Frontal cortex (tissue), 4 donors: ENCODE measurements at places on chromosomes 4 and X.
A peak's percentile ranks its signal among the peaks of the same experiment; 100 is the strongest.

GRCh38 chr4:22607382-22607781 is 85.4 kb upstream of the GBA3 start:
- DNase-seq = no peak

GRCh38 chr4:139076016-139076744 is 60.6 kb downstream of the NOCT start:
- DNase-seq = no peak

DNA sequence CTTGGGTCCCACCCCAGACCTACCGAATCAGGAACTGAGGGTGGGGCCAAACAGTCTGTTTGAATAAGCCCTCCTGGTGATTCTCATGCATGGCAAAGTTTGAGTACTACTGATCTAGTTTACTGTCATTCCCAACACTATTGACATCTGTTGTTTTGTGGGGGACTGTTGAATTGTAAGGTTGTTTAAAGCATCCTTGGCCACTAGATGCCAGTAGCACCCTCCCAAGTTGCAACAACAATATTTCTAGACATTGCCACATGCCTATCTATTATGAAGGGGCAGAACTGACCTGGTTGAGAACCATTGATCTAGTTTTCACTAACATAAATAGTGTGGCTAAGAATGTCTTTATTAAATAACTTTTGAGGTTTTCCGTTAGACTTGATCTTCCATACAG is 15.1 kb downstream of the TAF9B start:
- no peak for DNase-seq

DNA sequence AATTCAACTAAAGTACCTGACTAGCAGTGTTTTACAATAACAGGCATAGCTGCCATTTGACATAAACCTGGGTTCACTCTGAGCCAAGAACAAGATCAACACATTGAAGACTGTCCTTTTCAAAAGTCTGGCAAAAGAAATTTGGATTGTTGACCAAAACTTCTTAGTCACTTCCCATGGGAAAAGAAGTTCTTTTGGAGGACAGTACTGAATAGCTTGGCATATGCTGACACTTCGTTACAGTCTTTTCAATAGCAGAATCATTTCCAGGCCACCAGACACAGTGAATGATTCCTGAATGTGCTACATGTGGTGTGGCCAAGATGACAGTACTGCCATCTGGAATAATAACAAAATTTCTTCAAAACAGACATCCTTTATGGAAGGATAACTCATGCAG is 560.3 kb downstream of the GRID2 start:
- no peak for DNase-seq

- no peak for DNase-seq
These were observed 73.6 kb upstream of the DHX15 start for GRCh38 chr4:24657768-24658617.

DNA sequence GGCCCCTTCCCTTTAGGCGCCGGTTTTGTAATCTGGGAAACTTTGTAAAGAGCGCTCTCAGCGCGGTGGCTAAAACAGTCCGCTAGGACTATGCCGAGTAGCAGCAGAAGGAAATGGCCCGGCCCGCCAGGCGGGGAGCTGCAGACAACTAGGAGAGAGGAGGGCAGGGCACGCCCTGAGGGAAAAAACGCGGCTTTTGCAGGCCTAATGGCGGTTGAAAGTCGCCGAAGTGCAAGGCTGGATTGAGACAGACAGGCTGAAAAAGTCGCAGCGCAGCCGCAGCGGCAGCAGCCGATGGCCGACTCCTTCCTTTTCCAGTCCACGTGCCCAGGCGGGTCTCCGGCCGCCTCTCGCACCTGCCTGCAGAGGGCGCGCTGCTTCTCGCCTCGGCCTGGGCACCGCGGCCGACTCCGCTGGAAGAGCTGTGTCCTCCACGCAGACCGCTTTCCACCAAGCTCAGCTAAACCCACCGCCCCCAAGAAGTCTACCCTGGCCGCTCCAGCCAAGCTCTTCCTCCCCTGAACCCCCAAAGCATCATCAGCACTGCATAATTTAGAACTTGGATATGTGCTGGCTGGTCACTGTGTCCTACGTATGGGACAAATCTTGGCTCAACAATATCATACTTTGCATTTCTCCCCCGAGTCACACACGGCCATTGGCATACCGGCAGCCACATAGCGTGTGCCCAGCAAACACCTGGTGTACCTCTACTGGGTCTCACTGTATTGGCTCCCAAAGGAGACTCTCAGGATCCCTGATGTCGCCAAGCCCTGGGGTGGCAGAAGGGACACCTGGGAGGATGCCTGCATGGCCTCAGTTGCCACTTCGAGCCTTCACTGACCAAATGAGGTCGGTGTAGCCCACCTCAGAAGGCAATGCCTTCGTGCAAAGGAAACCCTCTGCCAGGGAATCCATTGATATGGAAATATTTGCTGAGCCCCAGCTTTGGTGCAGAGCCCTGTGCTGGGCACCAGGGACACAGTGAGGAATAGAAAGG is 14.5 kb downstream of the SLC25A5 start:
- DNase-seq = no peak

DNA sequence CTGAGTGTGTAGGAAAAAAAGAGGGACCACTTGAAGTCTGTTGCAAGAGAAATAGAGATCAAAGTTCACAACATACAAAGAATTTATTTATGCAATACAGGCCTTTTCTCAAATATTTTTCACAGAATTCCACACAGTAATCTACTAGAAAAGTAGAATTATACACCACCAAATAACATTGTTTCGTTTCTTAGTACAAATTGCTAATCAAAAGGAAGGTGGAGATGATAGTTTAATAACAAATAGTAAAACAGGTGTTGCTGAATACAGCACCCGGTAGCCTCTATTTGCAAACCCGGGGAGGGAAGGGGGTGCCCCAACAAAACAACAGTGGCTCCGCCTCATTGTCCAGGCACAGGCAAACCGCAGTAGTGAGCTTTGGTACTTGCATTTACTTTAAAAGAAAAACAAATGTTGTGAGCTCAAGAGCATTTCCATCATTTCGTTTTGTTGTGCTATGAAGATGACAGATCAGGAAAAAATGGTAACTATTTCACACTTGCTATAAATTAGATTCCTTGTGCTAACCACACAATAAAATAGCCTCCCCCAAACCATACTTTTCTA is 186.4 kb downstream of the DCLK2 start:
- DNase-seq = no peak

- peak; percentile 19 for DNase-seq
These were observed 180.7 kb downstream of the GASK1B start for GRCh38 chr4:157992038-157992705.

- DNase-seq = no peak
These were observed 161.4 kb upstream of the MAD2L1 start for GRCh38 chr4:120228086-120228485.

DNA sequence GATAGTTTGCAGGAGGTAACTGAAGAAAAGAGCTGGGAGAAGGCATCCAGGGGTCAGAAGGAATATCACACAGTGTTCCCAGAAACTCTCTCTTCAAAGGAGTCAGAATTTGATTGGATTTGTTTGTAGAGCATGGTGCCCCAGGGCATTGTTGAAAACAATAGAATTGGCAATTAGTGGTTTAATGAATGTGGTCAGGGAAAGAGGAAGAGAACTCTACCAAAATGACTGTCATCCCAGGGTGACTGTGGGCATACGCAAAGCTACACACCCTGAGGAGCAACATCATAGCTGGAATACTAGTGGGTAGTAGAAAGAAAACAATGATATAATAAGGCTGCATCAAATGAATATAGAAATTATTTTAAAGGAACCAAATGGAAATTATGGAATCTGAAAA is 21.5 kb downstream of the TNIP2 start:
- DNase-seq = no peak

DNA sequence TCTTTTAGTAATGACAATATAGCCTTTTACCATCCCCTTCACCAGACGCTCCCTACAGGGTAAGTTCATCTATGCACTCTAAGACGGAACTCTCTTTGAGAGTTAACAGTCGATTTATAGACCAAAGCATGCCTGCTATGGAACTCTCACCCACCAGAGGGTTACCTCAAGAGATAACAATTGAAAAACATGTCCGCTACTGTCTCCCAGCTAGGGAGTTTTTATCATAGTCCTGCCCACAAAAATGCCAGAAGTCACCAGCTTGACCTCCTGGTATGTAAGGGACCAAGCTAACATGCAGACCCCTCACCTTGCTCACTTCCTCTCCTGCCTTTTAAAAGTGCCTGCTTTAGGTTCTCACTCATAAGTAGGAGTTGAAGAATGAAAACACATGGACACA is 16.7 kb upstream of the YTHDC1 start:
- no peak for DNase-seq

GRCh38 chrX:11944501-11944900 is 186.5 kb downstream of the MSL3 start:
- DNase-seq = peak; percentile 5

DNA sequence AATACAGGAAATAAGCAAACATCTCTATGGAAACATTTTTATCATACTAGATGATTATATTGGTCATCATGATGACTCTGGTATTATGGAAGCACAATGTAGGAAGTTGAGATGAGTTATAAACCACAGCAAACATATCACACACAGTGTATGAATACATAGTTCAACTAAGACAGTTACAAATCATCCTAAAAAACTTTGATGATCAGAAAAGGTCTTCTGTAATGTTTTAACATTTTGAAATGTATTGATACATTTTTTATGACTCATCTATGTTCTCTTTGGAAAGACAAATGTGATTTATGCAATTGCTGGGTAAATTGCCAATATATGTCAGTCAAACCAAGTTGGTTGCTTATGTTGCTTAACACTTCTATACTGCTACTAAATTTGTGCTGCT is 4.8 kb downstream of the CXCL3 start:
- no peak for DNase-seq

GRCh38 chr4:150117629-150118028 is 39.4 kb downstream of the DCLK2 start:
- no peak for DNase-seq

GRCh38 chrX:46015653-46016052 is 529.6 kb downstream of the ZNF674 start:
- DNase-seq = no peak

DNA sequence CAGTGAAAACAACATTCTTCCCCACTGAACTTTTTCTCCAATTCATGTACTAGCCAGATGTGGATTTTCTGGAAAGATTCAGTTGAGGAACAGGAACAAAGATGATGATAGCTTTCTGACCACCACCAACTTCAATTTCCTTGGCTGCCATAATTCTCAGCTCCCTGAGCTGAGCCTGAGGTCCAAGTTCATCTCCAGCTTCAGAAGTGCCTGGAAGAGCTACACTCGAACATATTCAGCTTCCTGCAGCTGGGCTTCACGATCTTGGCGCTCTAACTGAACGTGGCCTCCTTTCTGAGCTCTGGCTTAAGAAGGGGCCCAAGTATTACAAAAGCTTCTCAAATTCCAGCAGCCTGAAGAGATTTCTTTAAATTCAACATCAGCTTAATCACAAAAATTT is 83.9 kb downstream of the QDPR start:
- no peak for DNase-seq

- peak; percentile 18 for DNase-seq
These were observed 775 bp downstream of the SHROOM4 start for GRCh38 chrX:50812995-50813842.

DNA sequence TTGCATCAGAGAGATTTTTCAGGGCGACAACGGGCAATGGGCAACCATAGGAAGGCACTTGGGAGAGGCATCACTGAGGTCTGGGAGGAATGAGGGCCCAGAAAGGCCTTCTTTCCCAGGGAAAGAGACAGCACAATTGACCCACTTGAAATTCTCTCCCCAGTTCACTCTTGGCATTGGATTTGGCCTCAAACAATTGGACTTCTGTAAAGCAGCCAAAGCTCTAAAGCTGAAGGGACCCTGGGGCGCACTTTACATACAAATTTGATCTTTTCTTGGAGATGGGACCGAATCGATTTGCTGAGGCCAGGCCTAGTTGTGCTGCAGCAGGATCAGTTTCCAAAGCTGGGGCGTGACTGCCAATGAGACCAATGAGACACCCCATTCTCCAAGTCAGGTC is 3.2 kb downstream of the ARHGAP36 start:
- no peak for DNase-seq

DNA sequence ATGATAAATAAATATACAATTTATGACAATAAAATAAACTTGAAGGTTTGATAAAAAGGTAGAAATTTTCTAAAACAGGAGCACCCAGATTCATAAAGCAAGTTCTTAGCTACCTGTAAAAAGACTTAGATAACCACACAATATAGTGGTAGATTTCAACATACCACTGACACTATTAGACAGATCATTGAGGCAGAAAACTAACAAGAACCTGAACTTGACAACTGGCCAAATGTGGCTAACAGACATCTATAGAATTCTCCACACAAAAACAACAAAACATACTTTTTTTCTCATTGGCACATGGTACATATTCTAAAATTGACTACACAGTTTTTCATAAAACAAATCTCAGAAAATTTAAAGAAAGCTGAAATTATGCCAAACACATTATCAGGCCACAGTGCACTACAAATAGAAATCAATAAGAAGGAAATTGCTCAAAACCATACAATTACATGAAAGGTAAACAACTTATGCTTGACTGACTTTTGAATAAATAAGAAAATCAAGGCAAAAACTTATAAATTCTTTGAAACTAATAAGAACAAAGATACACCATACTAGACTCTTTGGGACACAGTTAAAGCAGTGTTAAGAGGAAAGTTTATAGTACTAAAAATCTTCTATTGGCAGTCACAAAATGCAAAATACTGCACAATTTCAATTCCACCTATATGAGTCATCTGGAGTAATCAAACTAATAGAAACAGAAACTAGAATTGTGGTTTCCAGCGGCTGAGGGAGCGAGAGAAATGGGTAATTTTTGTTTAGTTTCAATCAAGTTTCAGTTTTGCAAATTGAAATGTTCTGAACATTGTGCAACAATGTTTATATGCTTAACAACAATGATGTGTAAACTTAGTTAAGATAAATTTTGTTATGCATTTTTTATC is 925.6 kb downstream of the SH3BGRL start:
- no peak for DNase-seq

DNA sequence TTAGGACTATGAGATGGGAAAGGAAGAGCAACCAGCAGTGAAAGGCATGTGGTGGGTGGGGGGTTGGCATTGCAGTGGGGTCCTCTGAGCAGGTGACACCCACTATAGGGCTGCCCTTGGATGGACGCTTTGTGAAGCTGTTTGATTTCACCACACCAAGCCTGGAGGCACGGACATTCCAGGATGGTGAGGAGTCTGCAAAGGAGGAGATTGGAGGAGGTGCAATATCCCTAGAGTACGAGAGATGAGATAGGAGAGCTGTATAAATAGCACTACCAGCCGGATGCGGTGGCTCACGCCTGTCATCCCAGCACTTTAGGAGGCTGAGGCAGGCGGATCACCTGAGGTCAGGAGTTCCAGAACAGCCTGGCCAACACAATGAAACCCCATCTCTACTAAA is 42.3 kb downstream of the SHOX start:
- DNase-seq = no peak

GRCh38 chr4:83241132-83241531 is 43.5 kb downstream of the COQ2 start:
- DNase-seq = no peak

DNA sequence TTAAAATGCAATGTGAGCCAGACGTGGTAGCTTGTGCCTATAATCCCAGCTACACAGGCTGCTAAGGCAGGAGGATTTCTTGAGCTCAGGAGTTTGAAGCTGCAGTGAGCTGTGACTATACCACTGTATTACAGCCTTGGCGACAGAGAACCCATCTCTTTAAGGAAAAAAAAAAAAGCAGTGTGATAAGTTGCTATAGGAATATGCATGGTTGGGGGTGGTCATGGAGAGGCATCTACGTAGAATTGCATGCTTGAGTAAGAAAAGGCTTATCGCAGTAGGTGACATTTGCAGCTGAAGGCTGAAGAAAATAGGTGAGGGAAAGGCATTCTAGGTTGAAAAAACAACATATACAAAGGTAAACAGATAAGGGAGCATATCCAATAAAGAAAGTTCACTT is 4.1 kb downstream of the DIAPH2 start:
- no peak for DNase-seq
